ENCODE measurements at places on chromosomes 1 and 21.

GRCh38 chr1:67192902-67193301 lies 26.6 kb downstream of the IL23R start:
- no peak for DNase-seq

DNA sequence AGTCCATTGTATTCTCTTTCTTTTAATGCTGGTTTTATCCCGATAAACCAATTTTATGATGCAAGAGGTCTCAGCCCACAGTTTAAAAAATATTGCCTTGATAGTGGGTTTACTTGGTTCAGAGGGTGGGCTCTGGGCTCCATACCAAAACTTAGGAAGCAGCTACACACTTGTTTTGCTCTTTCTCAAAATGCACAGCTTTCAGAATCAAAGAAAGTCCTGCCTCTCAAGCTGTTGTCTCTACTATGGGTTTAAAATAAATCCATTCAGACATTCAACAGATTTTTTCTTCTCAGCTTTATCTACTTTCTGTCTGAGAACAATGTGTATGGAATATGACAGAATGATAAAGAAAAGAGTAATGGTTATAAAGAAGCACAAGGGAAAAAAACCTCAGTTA lies 14.8 kb upstream of the HHAT start:
- DNase-seq, result no peak

DNA sequence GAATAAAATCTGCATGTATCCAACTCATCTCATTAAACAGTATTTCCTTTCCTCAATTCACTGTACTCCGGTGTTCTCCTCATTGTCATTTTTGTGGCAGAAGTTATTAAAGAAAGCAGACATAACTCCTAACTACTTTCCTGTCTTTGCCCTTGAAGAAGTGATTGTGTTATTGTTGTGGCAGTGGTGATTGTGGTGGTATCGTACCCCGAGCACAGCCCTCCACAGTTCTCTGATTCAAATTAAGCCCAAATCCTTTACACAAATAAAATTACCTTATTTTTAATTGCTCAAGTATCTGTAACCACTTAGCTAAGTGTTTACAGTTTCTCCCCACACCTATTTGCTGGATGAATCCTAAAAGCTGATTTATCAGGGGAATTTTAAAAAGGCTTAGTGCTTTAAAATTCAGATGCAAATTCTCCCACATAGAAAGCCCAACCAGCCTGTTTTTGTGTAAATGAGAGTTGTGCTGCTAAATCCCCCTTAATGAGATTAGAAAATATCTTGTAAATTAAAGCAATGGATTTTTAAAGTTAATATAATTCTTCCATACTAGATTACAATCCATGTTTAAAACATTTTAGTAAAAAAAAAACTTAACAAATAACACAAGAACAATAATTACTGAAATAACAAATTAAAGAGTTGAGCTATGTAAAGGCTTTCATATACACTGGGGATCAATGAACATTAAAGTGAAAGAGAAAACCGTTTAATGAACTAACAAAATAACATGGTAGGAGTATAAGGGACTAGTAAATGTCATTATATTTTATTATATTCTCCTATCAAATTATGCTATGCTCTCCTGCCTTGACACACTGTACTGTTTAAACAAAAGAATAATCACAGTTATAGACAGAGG lies 259.0 kb downstream of the NEGR1 start:
- DNase-seq, result no peak

GRCh38 chr1:160398823-160399222 lies 1.5 kb upstream of the VANGL2 start:
- DNase-seq, result no peak

DNA sequence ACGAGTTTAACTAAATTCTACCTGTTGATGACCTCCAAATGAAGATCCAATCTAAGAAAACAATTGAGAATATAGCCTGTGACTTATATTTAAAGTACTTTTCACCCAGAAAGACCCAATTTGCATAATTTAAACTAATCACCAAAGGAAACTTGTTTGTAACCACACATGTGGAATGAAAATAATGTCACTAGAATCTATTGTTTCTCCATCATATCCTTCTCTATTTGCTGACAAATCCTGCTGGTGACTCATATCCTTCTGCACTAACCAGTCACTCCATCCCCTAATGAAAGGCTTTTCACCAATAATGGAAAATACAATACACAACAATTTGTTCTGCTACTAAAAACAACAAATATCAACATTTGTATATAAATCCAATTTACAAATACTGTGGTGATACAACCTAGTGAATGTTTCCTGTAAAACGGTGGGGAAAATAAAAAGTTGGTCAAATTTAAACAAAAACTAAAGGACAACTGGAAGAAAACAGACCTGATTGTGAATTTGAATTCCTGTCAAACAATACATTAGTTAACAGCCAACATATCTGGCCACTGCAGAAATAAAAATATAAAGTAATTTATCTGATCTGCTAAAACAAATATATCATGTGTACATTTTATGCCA lies 6.5 kb downstream of the PTP4A2 start:
- DNase-seq, result no peak
